Nucleus accumbens (tissue), 56 donors: ENCODE measurements at places on chromosomes 1 and 21.

GRCh38 chr1:89724369-89725010 is 91.6 kb downstream of the LRRC8C start:
- DNase-seq: no peak

- no peak for DNase-seq
Observed at GRCh38 chr1:45334308-45335245, 5.4 kb upstream of the TOE1 start.

GRCh38 chr21:39094847-39095579 is 88.2 kb downstream of the PSMG1 start:
- DNase-seq: no peak

DNA sequence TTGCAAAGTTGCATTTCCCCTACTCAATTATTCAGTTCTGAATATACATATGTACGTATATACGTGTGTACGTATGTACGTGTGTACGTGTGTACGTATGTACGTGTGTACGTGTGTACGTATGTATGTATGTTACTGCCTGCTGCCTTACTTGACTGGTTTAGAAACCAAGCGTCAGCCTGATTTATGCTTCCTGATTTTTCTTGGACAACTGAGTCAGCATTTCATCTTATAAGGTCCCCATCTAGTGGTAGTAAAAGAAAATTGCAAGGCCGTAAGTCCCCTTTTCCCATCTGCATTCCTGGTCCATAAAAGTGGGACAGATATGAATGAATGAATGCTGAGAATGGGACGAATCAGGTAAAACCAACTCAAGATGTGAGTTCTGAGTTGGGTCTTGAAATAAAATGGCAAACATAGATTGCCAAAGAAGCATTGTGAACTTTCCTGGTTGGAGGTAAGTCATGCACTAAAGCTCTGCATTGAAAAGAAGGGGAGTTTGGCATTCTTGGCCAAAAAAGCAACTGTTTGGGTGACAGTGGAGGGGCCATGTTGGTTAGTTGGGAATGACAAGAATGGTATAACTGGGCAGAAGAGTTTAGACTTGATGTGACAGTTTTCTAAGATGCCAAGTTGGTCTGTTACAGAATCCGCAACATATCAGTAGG is 76.4 kb upstream of the DNAH14 start:
- DNase-seq: no peak

- no peak for DNase-seq
Observed at GRCh38 chr1:93346421-93346993, 800 bp downstream of the DR1 start.

GRCh38 chr1:153733970-153734369 is 6.1 kb downstream of the INTS3 start:
- no peak for DNase-seq

DNA sequence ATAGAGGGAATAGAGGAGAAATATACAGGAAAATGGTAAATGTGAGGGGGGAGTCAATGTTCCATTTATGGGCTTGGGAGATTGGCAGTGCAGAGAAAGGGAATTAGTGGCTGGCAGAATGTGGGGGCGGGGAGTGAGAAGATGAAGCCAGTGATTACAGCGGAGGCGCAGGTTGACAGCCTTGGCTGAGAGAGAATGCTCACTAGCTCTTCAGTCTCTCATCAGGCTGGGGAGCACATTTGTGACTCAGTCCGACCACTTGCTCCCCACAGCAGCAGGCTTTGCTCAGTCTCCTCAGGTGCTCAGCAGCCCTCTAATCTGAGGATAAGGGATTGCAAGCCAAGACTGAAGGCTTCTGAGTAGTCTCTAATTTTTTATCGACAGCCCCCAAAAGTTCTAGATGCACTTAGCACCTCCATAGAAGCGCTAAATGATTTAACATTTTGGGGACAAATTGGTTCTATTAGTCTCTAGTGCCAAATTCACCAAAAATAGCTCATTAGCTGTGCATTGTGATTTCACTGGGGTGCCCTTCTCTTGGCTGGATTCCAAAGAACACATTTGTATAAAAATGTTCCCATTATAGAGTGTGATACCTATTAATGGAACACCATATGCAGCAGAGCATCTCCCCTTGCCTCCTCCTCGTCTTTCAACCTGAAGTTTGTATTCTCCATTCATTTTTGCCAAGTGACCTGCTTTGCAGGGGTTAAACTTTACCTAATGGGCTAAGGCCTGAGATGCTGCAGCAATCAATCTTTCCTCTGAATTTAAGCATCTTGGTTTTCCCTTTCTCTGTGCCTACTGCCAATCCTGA is 191.8 kb downstream of the ZNF326 start:
- no peak for DNase-seq

GRCh38 chr21:37704751-37705150 is 211.5 kb downstream of the KCNJ6 start:
- DNase-seq: no peak

GRCh38 chr1:204261746-204262505 is 48.1 kb upstream of the GOLT1A start:
- DNase-seq: no peak

DNA sequence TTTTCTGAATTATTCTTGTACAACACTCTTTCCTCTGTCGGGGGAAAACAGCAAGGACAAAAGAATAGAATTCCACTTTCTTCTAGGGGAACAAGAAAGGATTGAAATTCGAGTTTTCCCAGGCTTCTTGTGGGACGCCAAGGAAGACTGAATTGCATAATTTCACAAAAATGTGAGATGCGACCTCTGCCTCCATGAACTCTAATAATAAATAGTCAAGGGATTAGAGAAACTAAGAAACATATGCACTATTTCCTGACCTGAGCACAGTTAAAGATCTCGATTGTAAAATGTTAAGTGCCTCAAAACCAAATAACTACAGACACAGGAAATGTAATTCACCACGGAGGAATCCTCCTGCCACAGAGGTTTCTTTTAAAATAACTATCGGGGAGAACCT is 117.3 kb upstream of the MARK1 start:
- DNase-seq: no peak

DNA sequence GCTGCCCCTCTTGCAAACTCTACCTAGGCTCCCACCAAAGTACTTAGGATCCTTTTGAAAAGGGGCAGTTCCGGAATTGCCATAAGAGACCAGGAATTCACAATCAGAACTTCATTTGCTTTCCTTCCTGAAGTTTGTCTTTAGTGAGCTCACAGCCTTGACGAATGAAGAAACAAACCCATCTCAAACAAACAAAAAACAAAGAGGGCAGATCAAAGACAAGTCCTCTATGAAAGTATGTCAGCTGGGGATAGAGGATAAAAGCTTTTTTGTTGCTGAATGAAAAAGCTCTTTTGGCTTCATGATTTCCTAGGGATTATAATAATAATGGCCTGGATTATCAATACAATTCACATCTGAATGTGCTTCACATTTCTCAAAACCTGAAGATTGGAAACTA is 357.9 kb upstream of the DUSP10 start:
- DNase-seq: no peak

- no peak for DNase-seq
Observed at GRCh38 chr1:183884526-183884925, 79.6 kb downstream of the RGL1 start.

- DNase-seq: peak; percentile 70
Observed at GRCh38 chr1:9196129-9197040, 38.2 kb upstream of the H6PD start.

DNA sequence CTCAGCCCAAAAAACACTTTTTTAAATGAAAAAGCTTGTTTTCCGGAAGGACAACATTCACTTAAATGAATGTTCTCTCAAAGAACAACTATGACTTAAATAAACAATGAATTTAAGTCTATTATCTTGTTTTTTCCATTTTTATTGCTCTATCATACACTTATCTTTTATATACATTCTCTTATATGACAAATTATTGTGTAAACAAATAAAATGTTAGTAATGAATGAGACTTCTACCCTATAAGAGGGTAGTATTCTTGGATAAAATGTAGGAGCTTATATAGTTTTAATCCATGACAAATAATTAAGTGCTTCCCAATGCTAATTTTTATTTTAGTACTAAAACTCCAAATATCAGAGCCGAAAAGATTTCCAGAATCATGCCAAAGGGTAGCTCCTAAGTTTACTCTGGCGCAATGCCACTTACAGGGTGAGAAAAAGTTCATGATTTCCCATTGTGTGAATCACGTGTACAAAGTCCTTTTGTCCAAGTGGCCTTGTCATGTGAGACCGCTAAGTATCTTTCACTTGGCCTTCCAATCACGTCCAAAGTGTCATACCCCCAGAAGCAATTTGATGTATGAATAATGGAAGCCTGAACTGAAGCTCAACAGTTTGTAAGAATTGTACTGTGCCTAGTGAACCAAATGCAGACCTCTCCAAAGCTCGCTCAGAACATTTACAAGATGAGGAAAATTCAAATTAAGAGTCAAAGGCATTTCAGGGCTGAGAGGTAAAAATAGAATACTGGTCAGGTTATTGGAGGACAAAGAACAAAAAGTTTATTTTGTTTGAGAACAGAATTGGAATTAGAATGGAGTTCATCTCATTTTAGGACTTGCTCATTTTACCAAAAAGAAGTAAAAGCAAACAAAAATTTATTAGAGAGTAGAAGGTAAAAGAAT is 56.6 kb upstream of the C1orf21 start:
- no peak for DNase-seq

DNA sequence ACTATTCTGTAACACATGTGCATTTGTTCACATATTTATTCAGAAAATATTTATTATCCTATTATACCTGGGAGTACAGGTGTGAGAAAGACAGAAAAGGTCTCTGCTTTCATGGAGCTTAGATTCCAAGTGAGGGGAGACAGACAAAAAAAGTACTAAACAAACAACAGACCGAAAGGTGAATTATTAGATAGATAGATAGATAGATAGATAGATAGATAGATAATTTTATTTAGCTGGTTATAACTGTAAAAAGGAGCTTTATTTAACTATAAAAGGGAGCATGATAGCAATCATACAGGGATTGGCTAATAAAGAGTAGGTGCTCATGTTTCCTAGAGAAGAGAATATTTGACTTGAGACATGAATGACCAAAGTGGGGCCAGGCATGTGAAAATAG is 119.4 kb downstream of the TNFSF18 start:
- no peak for DNase-seq

DNA sequence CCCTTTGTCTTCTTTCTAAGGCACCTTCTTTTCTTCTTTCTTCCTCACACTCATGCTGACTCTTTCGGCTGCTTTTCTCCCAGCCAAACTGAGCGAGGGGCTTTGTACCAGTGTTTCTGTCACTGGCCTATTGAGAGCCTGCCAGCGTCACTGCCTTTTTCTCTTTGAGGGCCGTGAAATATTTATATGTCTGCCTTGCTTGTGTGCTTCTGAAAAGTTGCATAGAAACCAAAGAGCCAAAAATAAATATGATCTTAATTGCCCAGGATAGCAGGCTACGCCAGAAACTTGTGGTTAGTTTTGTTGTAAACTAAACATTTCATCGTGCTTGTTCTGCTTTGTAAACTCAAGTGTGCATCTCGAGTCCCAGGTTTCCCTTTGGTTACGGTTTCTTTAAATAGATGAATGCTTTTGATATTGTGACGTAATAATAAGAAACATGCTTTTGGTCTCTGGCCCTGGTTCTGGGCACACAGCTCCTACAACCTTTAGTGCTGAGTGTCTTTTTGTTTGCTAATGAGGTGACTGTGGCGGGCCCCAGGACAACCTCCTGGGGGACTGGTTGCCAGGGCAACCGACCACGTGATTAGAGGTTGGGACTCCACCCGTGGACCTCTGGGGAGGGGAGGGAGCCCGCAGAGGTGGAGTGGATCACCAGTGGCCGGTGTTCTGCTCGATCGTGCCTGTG is 10.8 kb downstream of the SLC37A1 start:
- DNase-seq: no peak

GRCh38 chr1:224219612-224220059 is 36.6 kb downstream of the DEGS1 start:
- no peak for DNase-seq

- no peak for DNase-seq
Observed at GRCh38 chr1:8674912-8675311, 142.5 kb downstream of the RERE start.

- no peak for DNase-seq
Observed at GRCh38 chr1:178645157-178645807, 79.8 kb upstream of the RALGPS2 start.

GRCh38 chr1:181383695-181384094 is 99.6 kb upstream of the CACNA1E start:
- no peak for DNase-seq

- no peak for DNase-seq
Observed at GRCh38 chr1:169346036-169346589, 21.5 kb downstream of the NME7 start.

DNA sequence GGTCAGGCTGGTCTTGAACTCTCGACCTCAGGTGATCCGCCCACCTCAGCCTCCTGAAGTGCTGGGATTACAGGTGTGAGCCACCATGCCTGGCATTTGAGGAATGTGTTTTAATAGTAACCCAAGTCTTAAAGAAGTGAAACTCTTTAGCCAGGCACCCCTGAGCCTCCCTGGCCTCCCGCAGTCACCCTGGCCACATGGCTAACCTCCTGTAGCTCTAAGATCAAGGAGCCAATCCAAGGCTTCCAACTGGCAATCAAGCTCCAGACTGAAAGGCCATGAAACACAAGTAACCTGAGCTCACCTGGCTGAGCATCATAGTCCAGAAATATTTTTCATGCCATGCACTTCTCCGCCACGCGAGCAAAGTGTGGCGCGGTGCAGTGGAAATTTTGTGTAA is 84.3 kb downstream of the LTN1 start:
- no peak for DNase-seq

- no peak for DNase-seq
Observed at GRCh38 chr1:233424779-233425178, 97.3 kb downstream of the MAP3K21 start.

- no peak for DNase-seq
Observed at GRCh38 chr1:197915862-197916499, 1.2 kb upstream of the LHX9 start.
